ENCODE measurements at places on chromosomes 13 and 19.

DNA sequence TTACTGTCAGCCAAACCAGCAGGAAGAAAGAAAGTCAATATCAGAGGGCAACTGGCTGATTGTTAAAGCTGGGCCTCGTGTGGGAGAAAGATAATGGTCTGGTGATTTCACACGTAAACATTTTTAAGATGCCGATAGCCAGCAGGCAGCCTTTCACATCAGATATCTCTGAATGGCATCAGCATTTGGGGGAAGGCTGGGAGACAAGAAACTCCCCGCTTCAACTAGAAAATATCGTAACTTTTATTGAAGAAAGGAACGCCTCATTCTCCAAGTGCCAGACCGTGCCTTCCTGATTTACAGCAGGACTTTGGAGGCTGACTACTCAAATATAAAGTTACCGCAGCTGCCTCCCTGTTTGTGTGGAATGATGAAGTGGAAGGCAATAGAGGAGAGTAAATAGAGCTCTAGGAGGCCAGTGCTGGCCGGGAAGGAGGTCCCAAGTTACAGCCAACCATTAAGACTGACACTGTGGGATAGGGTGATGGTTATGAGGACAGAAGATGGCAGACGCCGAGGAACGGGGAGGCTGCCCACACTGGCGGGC is 284.3 kb upstream of the MAB21L1 start:
- no peak for DNase-seq

DNA sequence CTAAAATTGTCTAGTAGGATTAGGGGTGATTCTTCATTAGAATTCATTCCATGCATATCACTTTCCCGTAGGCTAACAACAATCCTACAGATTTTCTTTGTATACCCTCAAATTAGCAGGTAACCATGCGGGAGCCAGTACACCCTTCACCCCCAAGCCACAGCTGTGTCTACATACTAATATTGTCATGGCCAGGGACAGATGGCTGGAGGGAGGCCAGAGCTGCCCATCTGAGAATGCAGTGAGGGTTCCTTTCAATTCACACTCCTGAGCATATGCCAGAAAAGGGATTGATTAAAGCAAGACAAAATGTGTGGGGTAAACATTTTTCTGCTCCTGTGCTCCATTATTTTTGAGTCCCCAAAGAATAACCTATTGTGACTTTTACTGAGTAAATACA is 68.9 kb downstream of the FREM2 start:
- DNase-seq, result no peak

GRCh38 chr13:101915755-101916107 is 463.3 kb downstream of the ITGBL1 start:
- no peak for DNase-seq

- DNase-seq, result no peak
Observed at GRCh38 chr13:40161351-40161810, 505.1 kb downstream of the FOXO1 start.

DNA sequence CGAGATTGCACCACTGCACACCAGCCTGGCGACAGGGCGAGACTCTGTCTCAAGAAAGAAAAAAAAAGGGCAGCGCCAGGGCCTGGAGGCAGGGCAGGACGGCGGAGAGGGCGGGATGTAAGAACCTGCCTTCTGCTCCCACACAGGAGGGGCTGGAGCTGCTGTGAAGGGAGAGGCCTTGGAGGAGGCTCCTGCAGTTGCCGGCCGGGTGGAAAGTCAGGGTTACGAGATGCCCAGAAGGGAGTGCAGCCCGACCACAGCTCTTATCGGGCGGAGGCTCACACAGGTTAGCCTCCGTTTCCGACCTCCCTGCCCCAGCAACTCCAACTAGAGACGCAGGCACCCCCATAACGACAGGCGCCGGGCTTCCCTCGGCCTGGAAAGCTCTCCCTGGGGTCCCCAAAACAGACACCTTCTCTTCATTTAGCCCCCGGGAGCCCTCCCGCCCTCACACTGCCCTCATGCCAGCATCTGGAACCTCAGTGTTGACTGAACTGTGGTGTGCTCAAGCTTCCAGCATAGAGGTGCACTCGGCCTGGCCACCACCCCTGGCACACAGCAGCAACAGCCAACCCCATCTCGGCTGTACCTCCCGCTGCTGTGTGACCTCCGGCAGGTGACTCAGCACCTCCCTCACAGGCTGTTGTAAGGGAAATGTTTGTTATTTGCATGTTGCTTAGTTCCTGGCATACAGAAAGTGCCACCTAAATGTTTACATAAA is 1.4 kb downstream of the PLPP2 start:
- peak; percentile 92 for DNase-seq

DNA sequence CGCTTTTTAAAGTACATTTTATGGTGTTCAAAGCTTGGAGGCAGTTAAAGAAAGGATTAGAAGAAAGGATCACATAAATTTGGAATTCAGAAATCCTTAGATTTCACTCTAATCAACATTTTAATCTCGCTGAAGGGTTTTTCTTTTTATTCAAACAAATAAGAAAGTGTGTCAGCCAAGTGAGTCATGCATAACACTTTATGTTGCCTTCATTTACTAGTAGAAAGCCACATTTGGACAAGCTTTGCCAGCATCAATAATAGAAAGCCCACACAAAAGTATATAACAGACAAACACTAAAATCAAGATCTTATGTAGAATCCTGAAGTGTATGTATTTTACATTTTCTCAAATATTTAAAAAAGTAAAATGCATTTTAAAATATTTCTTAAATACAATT is 154.9 kb upstream of the TRPC4 start:
- DNase-seq, result peak; percentile 43

GRCh38 chr19:47813304-47813994 is 8.3 kb upstream of the CRX start:
- DNase-seq, result peak; percentile 25

DNA sequence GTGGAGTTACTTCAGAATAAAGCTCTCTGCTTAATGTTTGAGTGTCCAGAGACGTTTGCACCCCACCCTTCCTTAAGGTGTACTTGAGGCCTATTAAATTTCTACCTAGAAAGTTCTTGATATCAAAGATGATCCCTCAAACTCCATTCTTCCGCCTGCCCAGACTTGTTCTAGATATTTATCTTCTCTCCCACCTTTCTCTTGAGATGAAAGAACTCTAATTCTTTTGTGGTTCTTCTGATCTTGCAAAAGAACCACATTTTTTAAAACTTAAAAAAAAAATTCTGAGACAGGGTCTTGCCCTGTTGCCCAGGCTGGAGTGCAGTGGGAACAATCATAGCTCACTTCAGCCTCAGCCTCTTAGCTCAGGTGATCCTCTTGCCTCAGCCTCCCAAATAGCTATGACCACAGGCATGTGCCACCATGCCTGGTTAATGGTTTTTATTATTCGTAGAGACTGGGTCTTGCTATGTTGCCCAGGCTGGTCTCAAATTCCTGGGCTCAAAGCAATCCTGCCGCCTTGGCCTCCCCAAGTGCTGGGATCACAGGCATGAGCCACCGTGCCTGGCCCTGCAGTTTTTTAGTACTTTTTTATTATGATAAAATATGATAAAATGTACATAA is 94.3 kb downstream of the SIPA1L3 start:
- DNase-seq, result no peak

All from bronchial epithelial cell (primary cell).